ENCODE measurements at places on chromosomes 12 and 14. TPM values are rescaled to one million over a fixed set of nuclear protein-coding genes. Genes with fewer than 3 reads are reported as not detected.

TSPAN19 gene
- not detected for total RNA-seq

CACNA1C gene
- 2.3 TPM for total RNA-seq

RD3L gene
- not detected for total RNA-seq

CDKN1B gene
- 11.9 TPM for total RNA-seq

PPP1R36 gene
- 4.4 TPM for total RNA-seq

PRKCH gene
- total RNA-seq: 82.4 TPM

GRCh38 chr14:52076334-52076733 lies 7.5 kb upstream of the NID2 start:
- no peaks in the 10 kb centered on the region for H3K27me3 ChIP-seq
- no peak overlapping the region for H3K27ac ChIP-seq
- no peaks in the 10 kb centered on the region for H3K36me3 ChIP-seq
- H3K4me3 ChIP-seq: no peak overlapping the region

DNA sequence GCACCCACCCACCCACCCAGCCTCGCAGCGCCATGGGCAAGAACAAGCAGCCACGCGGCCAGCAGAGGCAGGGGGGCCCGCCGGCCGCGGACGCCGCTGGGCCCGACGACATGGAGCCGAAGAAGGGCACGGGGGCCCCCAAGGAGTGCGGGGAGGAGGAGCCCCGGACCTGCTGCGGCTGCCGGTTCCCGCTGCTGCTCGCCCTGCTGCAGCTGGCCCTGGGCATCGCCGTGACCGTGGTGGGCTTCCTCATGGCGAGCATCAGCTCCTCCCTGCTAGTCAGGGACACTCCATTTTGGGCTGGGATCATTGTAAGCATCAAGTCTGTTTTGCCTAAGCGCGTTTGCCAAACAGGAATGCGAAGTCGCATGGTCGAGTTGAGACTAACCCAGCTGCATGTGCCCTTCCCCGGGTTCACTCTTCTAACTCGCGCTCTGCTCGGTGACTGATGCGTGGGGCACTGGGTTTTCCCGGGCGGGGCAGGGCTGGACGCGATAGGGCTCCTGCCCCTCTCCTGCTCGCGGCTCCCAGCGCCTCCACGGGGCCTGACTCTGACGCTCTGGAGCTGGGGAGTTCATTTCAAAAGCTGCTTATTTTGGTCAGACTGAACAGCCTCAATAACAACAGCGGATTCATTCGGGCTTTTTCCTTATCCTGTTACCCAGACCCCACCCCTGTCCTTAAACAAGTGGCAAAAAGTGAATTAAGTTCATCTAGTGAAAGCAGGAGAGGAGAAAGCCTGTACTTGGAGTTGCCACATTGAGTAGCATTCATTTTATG lies 458 bp downstream of the SSPN start:
- H3K4me1 ChIP-seq: peaks cover 10% of the 10 kb centered on the region
- H3K27me3 ChIP-seq: no peaks in the 10 kb centered on the region
- peak overlapping the region; percentile 81 for H3K27ac ChIP-seq
- H3K36me3 ChIP-seq: no peaks in the 10 kb centered on the region

DNA sequence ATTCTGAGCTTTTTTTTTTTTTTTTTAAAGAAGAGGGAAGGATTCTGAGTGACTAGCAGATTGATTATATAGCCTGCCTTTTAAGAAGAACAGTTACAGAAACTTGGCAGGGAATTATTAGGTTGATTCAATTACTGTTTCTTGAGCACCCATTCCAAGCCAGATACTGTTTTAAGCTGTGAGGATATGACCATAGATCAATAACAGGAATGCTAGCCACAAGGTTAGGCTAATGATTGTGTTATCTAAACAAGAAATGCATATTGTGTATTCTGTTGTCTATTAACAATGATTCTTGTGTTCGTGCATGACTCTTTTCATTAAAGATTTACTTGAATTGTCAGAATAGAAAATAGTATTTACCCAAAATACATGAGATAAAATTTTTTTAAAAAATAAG lies 67.1 kb downstream of the PRORP start:
- H3K4me3 ChIP-seq: no peak overlapping the region
- no peaks in the 10 kb centered on the region for H3K36me3 ChIP-seq
- H3K27ac ChIP-seq: no peak overlapping the region
- no peak for DNase-seq
- H3K27me3 ChIP-seq: no peaks in the 10 kb centered on the region

DNA sequence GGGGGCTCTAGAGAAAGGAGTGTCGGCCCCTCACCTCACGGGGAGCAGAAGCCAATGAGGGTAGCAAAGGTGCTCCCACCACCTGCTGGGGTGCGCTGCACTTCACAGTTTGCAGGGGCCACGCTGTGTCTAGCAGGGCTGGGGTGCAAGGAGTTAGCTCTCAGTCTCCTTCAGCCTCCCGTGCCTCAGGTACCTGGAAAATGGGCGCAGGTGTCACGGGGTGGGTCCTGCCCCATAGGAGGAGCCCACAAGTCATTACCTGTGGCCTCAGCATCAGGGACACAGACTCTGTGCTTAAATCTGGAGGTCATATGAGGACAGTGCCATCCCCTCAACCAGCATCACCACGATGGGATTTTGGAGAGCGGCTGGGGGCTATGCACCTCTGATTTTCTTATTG lies 326.7 kb downstream of the ADGRD1 start:
- H3K27ac ChIP-seq: no peak overlapping the region
- no peaks in the 10 kb centered on the region for H3K27me3 ChIP-seq
- H3K4me1 ChIP-seq: no peaks in the 10 kb centered on the region
- H3K36me3 ChIP-seq: no peaks in the 10 kb centered on the region
- DNase-seq: no peak
- H3K4me3 ChIP-seq: no peak overlapping the region

GRCh38 chr12:46944088-46944487 lies 118.3 kb upstream of the SLC38A4 start:
- DNase-seq: peak; percentile 15
- no peaks in the 10 kb centered on the region for H3K36me3 ChIP-seq
- H3K4me1 ChIP-seq: no peaks in the 10 kb centered on the region
- no peak overlapping the region for H3K27ac ChIP-seq
- H3K4me3 ChIP-seq: no peak overlapping the region

- H3K4me3 ChIP-seq: no peak overlapping the region
- H3K27me3 ChIP-seq: no peaks in the 10 kb centered on the region
- no peak overlapping the region for H3K27ac ChIP-seq
- no peak for DNase-seq
- no peaks in the 10 kb centered on the region for H3K4me1 ChIP-seq
Observed at GRCh38 chr14:57656853-57657252, 163.2 kb upstream of the CCDC198 start.

DNA sequence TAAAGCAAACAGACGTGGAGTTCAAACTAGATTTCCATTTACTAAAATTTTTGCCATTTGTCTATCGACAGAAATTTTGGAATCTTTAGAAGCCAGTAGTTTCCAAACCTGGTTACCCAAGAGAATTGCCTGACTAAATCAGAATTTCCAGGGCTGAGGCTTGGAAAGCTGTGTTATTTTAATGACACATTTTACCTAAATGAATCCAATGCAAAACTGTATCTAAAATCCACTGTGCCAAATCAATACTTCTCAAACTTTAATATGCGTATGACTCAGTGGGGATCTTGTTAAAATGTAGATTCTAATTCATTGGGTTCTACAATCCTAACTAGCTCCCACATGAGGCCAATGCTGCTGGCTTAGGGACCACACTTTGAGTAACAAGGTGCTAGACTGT lies 35.0 kb upstream of the TC2N start:
- peak overlapping the region; percentile 92 for H3K27ac ChIP-seq
- no peak for DNase-seq
- peaks cover 96% of the 10 kb centered on the region for H3K4me1 ChIP-seq
- no peaks in the 10 kb centered on the region for H3K27me3 ChIP-seq
- H3K36me3 ChIP-seq: no peaks in the 10 kb centered on the region

DNA sequence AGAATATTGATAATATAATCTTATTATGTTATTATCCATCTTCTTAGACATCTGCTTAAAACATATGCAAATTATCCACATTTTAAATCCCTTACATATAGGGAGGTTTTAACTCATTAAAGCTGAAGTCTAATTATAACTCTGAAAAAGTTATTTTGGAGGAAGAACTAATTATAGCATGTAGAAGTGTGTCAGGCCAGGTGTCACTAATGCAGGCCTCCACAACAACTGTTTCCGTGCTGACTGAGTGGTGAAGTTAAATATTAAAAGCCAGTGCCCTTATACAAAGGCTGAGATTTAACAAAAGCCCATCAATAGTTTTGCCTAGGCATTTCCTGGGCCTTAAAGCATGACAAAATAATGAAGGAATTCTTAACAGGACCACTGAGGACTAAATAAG lies 157.4 kb downstream of the LRRK2 start:
- DNase-seq: no peak
- H3K4me1 ChIP-seq: peaks cover 5% of the 10 kb centered on the region
- H3K36me3 ChIP-seq: no peaks in the 10 kb centered on the region
- no peak overlapping the region for H3K4me3 ChIP-seq
- H3K27me3 ChIP-seq: no peaks in the 10 kb centered on the region

GRCh38 chr12:15368812-15369211 lies 46.5 kb downstream of the PTPRO start:
- H3K4me3 ChIP-seq: no peak overlapping the region
- no peak for DNase-seq
- H3K27me3 ChIP-seq: no peaks in the 10 kb centered on the region
- H3K27ac ChIP-seq: no peak overlapping the region
- no peaks in the 10 kb centered on the region for H3K36me3 ChIP-seq
- H3K4me1 ChIP-seq: peaks cover 5% of the 10 kb centered on the region

DNA sequence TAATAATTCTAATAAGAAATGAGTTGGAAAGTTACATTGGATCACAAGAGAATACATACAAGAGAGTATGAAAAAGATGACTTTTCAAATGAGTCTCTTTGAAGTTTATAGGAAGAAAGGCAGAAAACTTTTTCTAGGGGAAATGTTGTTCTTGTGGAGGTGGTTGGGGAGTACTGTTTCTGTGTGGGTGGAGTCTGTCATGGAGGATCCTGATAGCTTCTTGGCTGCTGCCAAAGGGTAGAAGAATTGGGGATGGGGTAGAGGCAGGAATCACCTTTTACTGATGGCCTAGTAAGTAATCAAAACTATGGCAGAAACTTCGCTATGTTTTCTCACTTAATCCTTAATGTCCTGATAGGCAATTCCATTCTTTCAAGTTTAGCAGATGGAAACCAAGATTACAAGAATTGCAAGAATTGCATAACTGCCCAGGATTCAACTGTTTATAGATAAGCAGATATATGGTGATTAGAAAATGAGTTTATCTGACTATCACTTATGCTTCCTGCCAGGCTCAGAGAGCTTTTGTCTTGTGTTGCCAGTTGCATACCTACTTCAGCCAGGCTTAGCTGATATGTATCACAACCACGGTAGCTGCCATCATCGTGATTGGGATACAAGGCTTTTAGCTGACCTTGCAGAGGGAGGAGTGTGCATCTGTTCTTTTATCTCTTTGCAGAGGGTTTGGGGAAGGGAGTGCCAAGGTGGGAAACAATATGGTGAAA lies 463.9 kb downstream of the TMTC2 start:
- DNase-seq: no peak
- H3K4me1 ChIP-seq: no peaks in the 10 kb centered on the region
- no peaks in the 10 kb centered on the region for H3K36me3 ChIP-seq
- no peak overlapping the region for H3K4me3 ChIP-seq
- no peak overlapping the region for H3K27ac ChIP-seq

GRCh38 chr12:64335886-64336466 lies 54.6 kb downstream of the C12orf56 start:
- H3K4me3 ChIP-seq: no peak overlapping the region
- no peak for DNase-seq
- no peaks in the 10 kb centered on the region for H3K4me1 ChIP-seq
- H3K27me3 ChIP-seq: no peaks in the 10 kb centered on the region
